Activated CD8-positive, alpha-beta memory T cell treated with anti-CD3 and anti-CD28 coated beads for 1 hour (primary cell): ENCODE measurements at places on chromosomes 6 and 20.

GRCh38 chr20:62624719-62625453 lies 17.4 kb upstream of the SLCO4A1 start:
- no peak for DNase-seq

DNA sequence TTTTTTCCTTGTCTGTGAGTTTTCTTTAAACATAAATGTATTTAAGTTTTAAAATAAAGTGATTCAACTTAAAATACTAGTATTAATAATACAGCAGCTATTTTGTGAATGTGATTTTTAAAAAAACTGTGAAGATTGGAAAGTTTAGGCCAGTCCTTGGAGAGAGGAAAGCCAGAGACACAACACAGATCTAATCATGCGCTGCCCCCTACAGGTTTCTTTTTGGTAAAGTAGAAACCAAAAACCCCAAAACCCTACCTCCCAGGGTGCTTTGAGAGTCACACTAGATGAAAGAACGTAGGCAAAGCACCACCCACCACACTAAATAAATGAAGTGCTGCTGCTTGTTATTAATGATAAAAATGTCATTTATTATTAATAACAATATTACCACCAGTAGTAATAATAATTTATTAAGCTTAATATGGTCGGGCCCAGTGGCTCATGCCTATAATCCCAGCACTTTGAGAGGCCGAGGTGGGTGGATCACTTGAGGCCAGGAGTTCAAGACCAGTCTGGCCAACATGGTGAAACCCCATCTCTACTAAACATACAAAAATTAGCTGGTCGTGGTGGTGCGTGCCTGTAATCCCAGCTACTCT lies 33.7 kb downstream of the SLC9A8 start:
- DNase-seq: no peak

GRCh38 chr20:44309763-44310663 lies 989 bp downstream of the FITM2 start:
- no peak for DNase-seq

DNA sequence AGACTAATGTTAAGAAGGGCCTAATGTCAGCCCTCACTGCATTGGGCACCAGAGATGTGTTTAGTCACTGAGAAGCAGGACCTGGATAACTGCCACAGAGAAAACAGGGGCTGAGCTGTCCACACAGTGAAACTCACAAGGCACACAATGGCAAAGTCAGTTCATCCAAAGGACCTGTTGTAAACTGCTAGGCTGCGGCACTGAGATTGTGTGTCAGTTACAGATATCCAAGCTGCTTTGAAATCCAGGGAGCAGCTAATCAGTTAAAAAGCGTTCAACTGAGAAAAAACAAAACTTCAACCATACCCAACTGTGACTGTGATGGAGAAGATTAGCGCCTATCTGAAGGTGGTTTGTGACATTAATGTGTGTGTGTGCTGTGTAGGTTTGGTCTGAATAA lies 27.8 kb upstream of the TMEM14A start:
- DNase-seq: no peak

DNA sequence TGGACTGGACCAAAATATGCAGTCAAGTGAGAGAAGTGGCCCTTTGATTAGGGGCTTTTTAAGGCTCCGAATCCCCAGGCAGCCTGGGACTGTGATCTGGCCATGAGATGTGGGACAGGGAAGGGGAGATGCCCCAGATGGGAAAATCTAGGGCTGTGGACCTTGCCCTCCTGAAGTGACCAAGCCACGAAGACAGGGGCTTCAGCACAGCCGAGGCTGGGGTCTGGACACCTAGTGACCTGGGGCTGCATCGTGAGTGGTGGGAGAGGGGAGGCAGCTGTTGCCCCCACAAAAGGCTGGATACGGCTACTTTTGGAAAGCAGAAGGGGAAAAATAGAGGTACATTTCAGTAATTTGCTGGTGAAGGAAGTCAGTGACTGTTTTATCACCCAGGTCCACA lies 139.5 kb upstream of the SLC24A3 start:
- DNase-seq: no peak

DNA sequence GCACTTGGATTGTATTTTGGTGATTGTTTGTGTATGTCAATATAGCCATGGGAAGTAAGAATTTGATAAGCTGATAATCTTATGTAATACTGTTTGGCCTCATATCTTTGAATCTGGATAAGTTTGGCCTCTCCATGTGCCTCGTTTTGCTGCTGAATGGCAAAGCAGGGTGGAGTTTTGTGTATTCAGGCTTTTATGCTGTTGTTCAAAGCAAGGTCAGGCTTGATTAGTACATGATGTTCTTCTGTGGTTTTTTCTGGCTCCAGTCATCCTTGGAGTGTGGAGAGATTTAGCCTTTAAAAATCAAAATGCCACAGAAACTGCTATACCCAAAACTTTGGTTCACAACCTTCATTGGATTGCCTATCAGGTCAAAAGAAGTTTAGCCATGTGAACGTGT lies 728.9 kb upstream of the GJE1 start:
- no peak for DNase-seq

- no peak for DNase-seq
These were observed 37.7 kb downstream of the LY86 start for GRCh38 chr6:6626187-6626586.

- DNase-seq: no peak
These were observed 140.1 kb downstream of the REV3L start for GRCh38 chr6:111342913-111343312.

- no peak for DNase-seq
These were observed 96.3 kb upstream of the NEDD9 start for GRCh38 chr6:11328613-11329247.
